ENCODE measurements at places on chromosomes 1 and 21. TPM values are rescaled to one million over a fixed set of nuclear protein-coding genes. Genes with fewer than 3 reads are reported as not detected.

The SLC9C2 gene
- not detected for total RNA-seq

The RIMKLA gene
- total RNA-seq: 4.7 TPM

- no peak overlapping the region for H3K27ac ChIP-seq
- H3K4me1 ChIP-seq: no peaks in the 10 kb centered on the region
- DNase-seq: no peak
- no peaks in the 10 kb centered on the region for H3K36me3 ChIP-seq
- H3K27me3 ChIP-seq: no peaks in the 10 kb centered on the region
These were observed 177.5 kb downstream of the LMO4 start for GRCh38 chr1:87506147-87506546.

DNA sequence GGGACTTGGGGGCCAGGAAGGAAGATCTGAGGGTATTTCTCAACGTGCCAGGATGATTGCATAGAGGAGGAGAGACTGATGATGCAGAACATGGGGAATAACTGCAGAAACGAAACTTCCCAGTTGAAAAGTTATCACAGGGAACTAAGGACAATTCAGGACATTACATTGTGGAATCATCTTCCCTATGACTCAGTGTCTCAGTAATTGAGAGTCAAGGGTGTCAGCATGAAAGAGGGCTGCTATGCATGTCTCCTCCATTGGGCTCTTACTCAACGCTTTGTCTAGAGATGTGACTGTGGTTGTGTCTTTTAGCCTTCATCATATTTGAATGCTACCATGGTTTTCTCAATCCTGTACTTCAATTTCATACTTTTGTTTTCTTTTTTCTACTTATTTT, 48.9 kb upstream of the PTGFR start:
- DNase-seq: no peak
- no peak overlapping the region for H3K4me3 ChIP-seq
- H3K27ac ChIP-seq: no peak overlapping the region
- no peaks in the 10 kb centered on the region for H3K36me3 ChIP-seq

DNA sequence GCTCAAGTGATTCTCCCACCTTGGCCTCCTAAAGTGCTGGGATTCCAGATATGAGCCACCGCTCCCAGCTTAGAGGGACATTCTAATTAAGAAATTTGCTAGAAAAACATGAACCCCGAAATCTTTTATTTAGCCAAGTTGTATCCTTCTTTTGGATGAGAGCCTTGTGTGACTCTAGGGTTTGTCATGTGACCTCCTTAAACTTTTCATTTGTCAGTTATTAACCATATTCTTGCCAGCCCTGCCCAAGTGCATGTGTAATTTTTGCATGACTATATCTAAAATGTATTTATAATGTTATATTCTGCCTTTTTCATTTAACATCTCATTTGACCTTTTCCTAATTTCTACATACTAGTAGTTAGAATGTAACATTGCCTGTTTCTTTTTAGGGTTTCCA, 1.9 kb downstream of the UTP25 start:
- no peak overlapping the region for H3K4me3 ChIP-seq
- no peak overlapping the region for H3K27ac ChIP-seq

DNA sequence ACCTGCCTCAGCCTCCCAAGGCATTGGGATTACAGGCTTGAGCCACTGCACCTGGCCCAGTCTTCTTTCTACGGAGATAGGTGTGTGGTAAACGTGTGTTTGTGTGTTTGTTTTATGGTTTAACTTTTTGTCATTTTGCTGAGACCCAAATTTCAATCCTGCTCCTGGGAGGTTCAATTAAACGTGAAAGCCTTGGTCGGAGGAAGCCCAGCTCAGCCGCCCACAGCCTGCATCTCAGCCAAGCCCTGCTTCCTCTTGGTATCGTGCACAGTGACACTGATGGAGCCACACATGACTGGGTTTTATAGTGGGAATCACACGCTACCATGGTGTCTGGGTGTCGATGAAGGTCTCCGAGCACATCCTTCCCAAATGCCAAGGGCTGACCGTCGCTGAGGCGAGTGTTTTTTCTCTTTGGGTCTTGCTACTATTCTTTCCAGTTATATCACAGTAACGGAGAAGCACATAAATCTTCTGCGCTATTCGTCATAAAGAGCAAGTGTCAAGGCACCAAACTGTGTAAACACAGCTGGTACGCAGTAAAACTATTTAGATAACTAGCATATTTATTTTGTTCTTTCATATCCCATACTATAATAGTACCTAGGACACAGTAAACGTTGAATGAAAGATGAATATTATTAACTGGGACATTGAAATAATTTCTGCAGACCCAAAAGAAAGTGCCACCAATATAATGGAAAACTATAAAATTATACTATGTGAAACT, 39.3 kb downstream of the HLCS start:
- no peak overlapping the region for H3K27ac ChIP-seq
- H3K27me3 ChIP-seq: no peaks in the 10 kb centered on the region
- no peaks in the 10 kb centered on the region for H3K4me1 ChIP-seq
- no peaks in the 10 kb centered on the region for H3K36me3 ChIP-seq

DNA sequence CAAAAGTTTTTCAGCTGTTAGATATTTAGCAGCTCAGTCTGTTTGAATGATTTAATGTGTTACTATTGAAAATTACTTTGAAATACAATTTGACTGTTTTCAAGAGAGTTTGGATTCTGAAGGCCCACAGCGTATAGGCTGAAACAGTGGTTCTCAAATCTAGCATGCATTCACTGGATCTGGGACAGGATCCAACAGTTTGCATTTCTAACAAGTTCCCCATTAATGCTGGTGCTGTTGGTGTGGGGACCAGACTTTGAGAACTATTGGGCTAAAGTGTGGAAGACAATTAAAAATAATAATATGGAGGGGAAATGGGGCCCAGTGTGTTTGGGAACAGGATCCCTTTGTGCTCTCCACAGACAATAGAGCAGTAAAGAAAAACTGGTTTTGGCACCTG, 31.9 kb downstream of the ITSN1 start:
- H3K27ac ChIP-seq: no peak overlapping the region
- no peak overlapping the region for H3K4me3 ChIP-seq
- H3K27me3 ChIP-seq: no peaks in the 10 kb centered on the region
- peaks cover 12% of the 10 kb centered on the region for H3K4me1 ChIP-seq
- H3K36me3 ChIP-seq: no peaks in the 10 kb centered on the region
- DNase-seq: no peak

DNA sequence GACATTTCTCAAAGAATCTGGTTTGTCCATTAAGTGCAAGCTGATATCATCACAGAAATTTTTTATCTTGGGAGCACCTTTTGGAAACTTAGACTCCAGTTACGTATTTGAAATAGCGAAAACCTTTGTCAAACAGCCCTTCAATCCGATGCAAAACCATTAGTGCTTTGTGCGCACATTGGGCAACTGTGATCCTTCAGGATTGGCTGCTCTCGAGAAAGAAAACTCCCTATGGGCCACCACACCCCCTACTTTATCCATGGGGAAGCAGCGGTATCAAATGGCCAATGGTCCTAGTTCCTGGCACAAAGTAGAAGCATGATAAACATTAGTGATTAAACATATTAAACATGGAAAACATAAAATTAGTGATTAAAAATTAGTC, 16.0 kb upstream of the CD55 start:
- no peak overlapping the region for H3K27ac ChIP-seq
- H3K27me3 ChIP-seq: no peaks in the 10 kb centered on the region
- no peaks in the 10 kb centered on the region for H3K36me3 ChIP-seq
- peaks cover 15% of the 10 kb centered on the region for H3K4me1 ChIP-seq
- H3K4me3 ChIP-seq: no peak overlapping the region

- H3K4me3 ChIP-seq: no peak overlapping the region
- H3K27ac ChIP-seq: no peak overlapping the region
- no peaks in the 10 kb centered on the region for H3K36me3 ChIP-seq
- DNase-seq: no peak
- no peaks in the 10 kb centered on the region for H3K4me1 ChIP-seq
These were observed 36.7 kb upstream of the HAO2 start for GRCh38 chr1:119331915-119332314.

DNA sequence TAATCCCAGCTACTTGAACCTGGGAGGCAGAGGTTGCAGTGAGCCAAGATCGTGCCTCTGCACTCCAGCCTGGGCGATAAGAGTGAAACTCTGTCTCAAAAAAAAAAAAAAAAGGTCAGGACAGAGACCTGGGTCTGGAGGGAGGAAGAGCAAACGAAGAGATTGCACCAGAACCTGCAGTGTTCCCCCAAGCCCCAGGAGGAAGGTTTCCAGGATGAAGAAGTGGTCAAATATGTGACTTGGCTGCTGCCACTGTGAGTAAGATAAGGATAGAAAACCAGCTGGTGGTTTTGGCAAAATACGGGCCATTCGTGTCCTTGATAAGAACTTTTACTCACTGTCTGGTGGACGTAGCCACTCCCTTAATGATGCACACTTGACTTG, 42.2 kb downstream of the CLDN14 start:
- no peak overlapping the region for H3K4me3 ChIP-seq
- peak; percentile 77 for DNase-seq
- H3K27me3 ChIP-seq: no peaks in the 10 kb centered on the region
